ENCODE measurements at places on chromosomes 5 and 9. TPM values are rescaled to one million over a fixed set of nuclear protein-coding genes. Genes with fewer than 3 reads are reported as not detected.

GRCh38 chr9:114011313-114011712 is 66.8 kb downstream of the AMBP start:
- H3K4me1 ChIP-seq: no peaks in the 10 kb centered on the region
- DNase-seq: no peak
- H3K27ac ChIP-seq: no peak overlapping the region
- peaks cover 9% of the 10 kb centered on the region for H3K36me3 ChIP-seq
- H3K27me3 ChIP-seq: no peaks in the 10 kb centered on the region

Gene STK32A
- 2.8 TPM for total RNA-seq

Gene MSMP
- total RNA-seq: not detected

GRCh38 chr5:134609232-134609851 is 23.3 kb downstream of the SAR1B start:
- H3K4me3 ChIP-seq: no peak overlapping the region
- no peak overlapping the region for H3K27ac ChIP-seq
- no peaks in the 10 kb centered on the region for H3K4me1 ChIP-seq
- peak; percentile 41 for DNase-seq
- H3K27me3 ChIP-seq: no peaks in the 10 kb centered on the region

DNA sequence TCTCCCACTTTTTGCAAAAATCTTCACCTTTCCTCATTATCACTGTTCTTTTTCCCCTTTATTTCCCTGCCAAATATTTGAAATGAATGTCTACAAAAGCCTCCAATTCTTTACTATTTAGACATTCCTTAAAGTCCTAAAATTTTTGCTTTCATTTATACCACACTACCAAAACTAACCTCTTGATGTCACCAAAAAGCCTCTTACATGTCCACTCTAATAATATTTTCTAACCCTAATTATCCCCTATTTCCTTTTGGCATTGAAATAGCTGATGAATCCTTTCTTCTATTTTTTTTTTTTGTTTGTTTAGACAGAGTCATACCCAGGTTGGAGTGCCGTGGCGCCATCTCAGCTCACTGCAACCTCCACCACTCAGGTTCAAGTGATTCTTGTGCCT is 32.3 kb upstream of the NRG2 start:
- no peak overlapping the region for H3K4me3 ChIP-seq
- H3K36me3 ChIP-seq: no peaks in the 10 kb centered on the region
- H3K27ac ChIP-seq: no peak overlapping the region
- H3K4me1 ChIP-seq: no peaks in the 10 kb centered on the region
- no peaks in the 10 kb centered on the region for H3K27me3 ChIP-seq
- DNase-seq: peak; percentile 23

Gene PTPN3
- 2.3 TPM for total RNA-seq

DNA sequence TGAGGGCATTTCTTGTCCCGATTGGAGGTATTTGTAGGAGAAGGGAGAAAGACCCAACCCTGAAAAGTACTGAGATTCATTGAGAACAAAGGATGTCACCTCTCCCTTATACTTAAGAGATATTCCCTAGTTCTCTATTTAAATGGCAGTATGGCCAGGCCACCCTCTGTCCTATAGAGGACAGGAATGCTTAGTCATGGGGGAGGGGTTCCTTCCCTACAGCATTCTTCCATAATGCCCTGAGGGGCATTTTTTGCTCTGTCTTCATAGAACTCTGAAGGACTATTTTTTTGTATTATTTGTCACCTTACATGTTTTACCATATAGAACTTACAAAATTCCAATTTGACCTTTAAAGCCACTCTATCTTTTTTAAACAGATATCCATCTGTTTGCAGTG is 176.3 kb downstream of the TMEM161B start:
- H3K4me3 ChIP-seq: no peak overlapping the region
- no peaks in the 10 kb centered on the region for H3K36me3 ChIP-seq
- H3K27ac ChIP-seq: no peak overlapping the region
- no peaks in the 10 kb centered on the region for H3K27me3 ChIP-seq
- no peaks in the 10 kb centered on the region for H3K4me1 ChIP-seq

- H3K4me3 ChIP-seq: no peak overlapping the region
- H3K27me3 ChIP-seq: no peaks in the 10 kb centered on the region
- H3K4me1 ChIP-seq: peaks cover 48% of the 10 kb centered on the region
- peak; percentile 29 for DNase-seq
Observed at GRCh38 chr9:127837346-127837745, 17.1 kb downstream of the ENG start.

Gene MEIKIN
- total RNA-seq: not detected

DNA sequence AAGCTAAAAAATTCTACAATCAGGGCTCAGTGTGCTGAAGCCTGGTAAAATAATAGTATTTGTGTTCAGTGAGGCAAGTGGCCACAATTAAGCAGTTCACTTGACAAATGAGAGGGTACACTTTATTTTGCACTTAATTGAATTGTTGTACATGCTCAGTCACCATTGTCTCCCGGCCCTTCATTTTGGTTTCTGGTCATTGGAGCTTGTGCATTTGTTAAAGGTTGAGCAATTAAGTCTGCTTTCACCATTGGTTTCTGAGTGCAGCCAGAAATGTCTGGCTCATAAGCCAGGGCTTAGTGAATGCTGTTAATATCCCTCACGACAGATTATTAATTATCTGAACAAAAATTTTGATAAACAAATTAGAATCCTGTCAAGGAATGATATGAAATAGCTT is 89.6 kb downstream of the PRDM6 start:
- DNase-seq: no peak
- peaks cover 5% of the 10 kb centered on the region for H3K36me3 ChIP-seq
- H3K4me3 ChIP-seq: no peak overlapping the region
- no peaks in the 10 kb centered on the region for H3K27me3 ChIP-seq

- H3K27me3 ChIP-seq: peaks cover 11% of the 10 kb centered on the region
- DNase-seq: no peak
- no peak overlapping the region for H3K27ac ChIP-seq
- no peak overlapping the region for H3K4me3 ChIP-seq
- no peaks in the 10 kb centered on the region for H3K36me3 ChIP-seq
Observed at GRCh38 chr5:71939452-71940230, 167.6 kb upstream of the MAP1B start.

DNA sequence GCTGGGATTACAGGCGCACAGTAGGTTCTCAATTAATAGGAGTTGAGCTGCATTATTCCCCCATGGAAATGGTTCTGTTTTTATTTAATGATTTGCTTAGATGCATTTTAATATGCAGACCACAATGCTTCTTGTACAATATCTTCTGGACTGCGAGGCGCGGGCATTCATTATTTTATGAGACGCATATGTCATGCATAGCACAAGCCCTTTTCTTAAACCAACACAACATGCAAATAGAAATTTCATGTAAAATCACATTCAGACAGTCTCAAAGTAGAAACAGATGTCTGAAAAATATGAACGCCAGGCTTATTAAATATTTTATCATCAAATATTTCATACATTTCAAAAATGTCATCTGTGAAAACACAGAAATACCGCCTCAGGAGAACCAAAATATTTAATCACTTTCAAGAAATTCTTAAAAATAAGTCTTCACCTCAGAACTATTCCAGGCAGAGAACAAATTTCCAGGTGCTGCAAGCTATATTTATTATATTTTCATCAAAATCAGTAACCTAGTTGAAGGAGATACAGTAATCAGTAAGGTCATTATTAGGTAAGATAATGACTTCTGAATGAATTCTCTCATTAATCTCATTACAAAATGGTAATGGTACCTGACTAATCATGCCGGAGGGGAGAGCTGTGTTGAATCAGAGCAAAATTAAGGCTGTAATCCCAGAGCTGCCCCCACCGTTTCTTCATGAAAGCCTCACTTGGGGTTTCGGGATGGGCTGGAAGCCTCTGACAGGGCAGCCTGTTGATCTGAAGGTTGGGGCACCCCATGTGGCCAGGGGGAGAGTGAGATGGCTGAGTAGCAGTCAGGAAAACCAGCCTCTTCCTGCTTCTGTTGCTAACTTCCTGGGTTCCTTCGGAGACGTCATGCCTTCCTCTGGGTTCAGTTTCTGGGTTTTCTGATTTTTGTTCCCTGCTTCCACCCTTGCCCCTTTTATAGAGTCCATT is 133.9 kb upstream of the ZNF618 start:
- DNase-seq: no peak
- H3K4me1 ChIP-seq: peaks cover 4% of the 10 kb centered on the region
- no peak overlapping the region for H3K4me3 ChIP-seq
- no peaks in the 10 kb centered on the region for H3K36me3 ChIP-seq
- peaks cover 12% of the 10 kb centered on the region for H3K27me3 ChIP-seq
- no peak overlapping the region for H3K27ac ChIP-seq

Gene TAF11L4
- not detected for total RNA-seq

Gene CDKN2A
- total RNA-seq: 10.8 TPM

Gene SPATA31D1
- total RNA-seq: not detected

Gene PCDHA1
- total RNA-seq: under 0.01 TPM

Gene IL31RA
- total RNA-seq: 2.6 TPM

GRCh38 chr5:154236011-154236410 is 45.5 kb downstream of the GALNT10 start:
- no peaks in the 10 kb centered on the region for H3K36me3 ChIP-seq
- H3K27me3 ChIP-seq: no peaks in the 10 kb centered on the region
- H3K4me3 ChIP-seq: no peak overlapping the region

Gene GTF3C5
- 32.4 TPM for total RNA-seq

Gene ABCA1
- 75.2 TPM for total RNA-seq

Gene TMEM174
- total RNA-seq: not detected

GRCh38 chr5:61177070-61177469 is 14.8 kb upstream of the SMIM15 start:
- no peaks in the 10 kb centered on the region for H3K36me3 ChIP-seq
- no peak for DNase-seq
- H3K27me3 ChIP-seq: no peaks in the 10 kb centered on the region
- no peaks in the 10 kb centered on the region for H3K4me1 ChIP-seq

- no peak overlapping the region for H3K4me3 ChIP-seq
- H3K27ac ChIP-seq: no peak overlapping the region
- no peaks in the 10 kb centered on the region for H3K36me3 ChIP-seq
Observed at GRCh38 chr5:142263346-142263745, 61.5 kb downstream of the SPRY4 start.

Measured in fibroblast of lung (primary cell).